ENCODE measurements at places on chromosomes 11 and 22.

DNA sequence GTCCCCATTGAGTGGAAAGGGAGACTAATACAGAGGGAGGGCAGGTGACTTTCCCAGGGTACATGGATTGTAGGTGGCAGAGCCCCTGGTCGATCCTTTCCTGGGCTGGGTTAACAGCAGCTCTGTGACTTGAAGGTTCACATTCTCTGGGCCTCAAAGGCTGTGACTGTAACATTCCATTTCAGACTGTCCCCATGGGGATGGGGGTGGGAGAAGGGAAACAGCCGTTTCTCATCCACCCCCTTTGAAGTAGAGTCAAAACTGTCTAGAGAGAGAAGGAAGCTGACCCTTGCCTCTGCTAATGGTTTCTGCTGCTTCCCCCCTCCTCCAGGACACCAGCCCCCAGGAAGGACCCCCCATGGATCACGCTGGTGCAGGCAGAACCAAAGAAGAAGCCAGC is 19.2 kb downstream of the MICALL1 start:
- no peak for DNase-seq

DNA sequence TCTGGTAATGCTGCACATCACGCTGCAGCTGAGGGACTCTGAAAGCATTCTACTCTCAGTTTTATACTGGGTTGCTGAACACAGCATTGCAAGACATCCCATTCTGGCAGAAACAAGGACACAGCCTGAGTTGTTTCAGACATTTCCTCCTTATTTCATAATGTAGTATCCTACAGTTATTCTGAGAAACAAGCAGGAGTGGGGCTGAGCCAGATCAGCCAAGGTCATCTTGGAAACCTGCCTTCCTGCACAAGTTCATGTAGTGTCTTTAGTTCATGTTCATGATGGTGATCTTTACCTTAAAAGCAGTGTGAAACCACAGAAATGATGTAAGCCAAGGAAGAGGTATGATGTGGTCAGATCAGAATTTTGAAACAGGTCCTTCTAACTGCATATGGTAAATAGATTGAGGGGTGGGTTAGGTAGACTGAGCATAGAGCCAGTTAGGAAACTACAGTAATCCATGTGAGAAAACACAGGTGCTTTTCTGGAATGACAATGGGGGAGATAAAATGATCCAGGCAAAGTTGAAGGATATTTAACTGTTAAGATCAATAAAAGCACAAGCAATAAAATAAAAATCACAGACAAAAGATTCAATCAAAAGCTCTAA is 1686.8 kb downstream of the LRRC4C start:
- no peak for DNase-seq

DNA sequence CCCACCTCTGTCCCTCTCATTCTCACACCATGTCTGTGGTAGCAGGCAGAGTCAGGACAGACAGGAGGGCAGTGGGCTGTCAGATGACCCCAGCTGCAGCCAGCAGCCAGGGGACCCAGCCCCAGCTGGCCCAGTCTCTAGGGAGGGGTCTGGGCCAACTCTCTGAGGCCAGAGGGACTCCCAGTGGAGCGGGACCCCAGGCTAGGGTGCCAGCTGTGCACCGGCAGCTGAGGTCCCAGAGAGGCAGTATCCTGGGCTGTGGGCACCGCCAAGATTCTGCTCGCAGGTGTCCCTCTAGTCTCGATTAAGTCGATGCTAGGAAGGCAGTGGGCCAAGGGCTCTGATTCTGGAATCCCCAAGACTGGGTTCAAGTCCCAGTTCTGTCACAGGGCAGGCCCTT is 16.7 kb upstream of the FADD start:
- no peak for DNase-seq

DNA sequence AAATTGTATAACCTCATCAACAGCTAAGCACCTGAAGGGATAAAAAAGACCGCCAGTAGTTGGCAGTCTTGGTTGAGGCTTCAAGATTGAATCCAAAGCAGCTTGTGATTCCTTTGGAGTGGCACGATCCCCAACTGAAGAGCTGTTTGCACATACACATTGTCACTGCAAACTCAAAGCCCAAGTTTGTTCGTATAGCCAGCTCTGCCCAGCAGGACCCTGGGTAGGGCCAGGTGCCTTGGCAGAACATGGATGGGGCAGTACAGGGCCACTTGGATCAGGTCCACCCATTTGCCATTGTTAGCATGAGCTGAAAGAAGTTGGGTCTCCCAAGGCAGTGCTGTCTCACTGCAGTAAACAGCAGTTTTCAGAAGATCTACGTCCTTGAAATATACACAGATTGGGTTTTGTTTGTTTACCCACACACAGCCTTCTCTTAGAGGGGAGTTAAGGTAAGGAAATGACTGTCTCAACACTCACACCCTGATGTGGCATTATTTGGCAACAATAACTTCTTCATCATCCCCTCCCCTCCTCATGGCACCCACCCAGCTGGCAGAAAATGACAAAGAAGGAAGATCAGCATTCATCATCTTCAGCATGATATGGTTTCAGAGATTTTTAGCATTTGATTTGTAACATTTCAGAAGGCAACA is 132.9 kb downstream of the COMMD9 start:
- DNase-seq = no peak

- peak; percentile 1 for DNase-seq
Observed at GRCh38 chr11:62137276-62137861, 13.6 kb downstream of the INCENP start.

- peak; percentile 43 for DNase-seq
Observed at GRCh38 chr11:45045683-45046471, 95.2 kb upstream of the TP53I11 start.

- no peak for DNase-seq
Observed at GRCh38 chr11:23540101-23540561, 679.9 kb upstream of the CCDC179 start.

Measured in activated CD4-positive, alpha-beta T cell treated with anti-CD3 and anti-CD28 coated beads for 48 hours (primary cell).